ENCODE measurements at places on chromosomes 5 and 9. TPM values are rescaled to one million over a fixed set of nuclear protein-coding genes. Genes with fewer than 3 reads are reported as not detected.

The FBXL17 gene
- polyA plus RNA-seq: 10.2 TPM

The FCN2 gene
- polyA plus RNA-seq: not detected

The TRPM6 gene
- 0.32 TPM for polyA plus RNA-seq

The ADAMTS12 gene
- 0.24 TPM for polyA plus RNA-seq

The LCN9 gene
- polyA plus RNA-seq: not detected

The STXBP1 gene
- polyA plus RNA-seq: 298 TPM

The TLR4 gene
- polyA plus RNA-seq: 2.0 TPM

The PCDHB3 gene
- 1.0 TPM for polyA plus RNA-seq

The FRMD3 gene
- polyA plus RNA-seq: 18.7 TPM

The IGIP gene
- 3.7 TPM for polyA plus RNA-seq

The MCIDAS gene
- polyA plus RNA-seq: 1.4 TPM

The SHISAL2B gene
- polyA plus RNA-seq: not detected

The PCDHA13 gene
- 0.36 TPM for polyA plus RNA-seq

The RPS23 gene
- 2,515 TPM for polyA plus RNA-seq
